ENCODE measurements at places on chromosomes 3 and 15.
A peak's percentile ranks its signal among the peaks of the same experiment; 100 is the strongest.

GRCh38 chr3:139933766-139934165 lies 1.2 kb upstream of the CLSTN2 start:
- no peak for DNase-seq

- DNase-seq = no peak
Observed at GRCh38 chr3:72665701-72666446, 182.4 kb downstream of the SHQ1 start.

- DNase-seq = no peak
Observed at GRCh38 chr3:65146179-65146578, 458.4 kb upstream of the ADAMTS9 start.

DNA sequence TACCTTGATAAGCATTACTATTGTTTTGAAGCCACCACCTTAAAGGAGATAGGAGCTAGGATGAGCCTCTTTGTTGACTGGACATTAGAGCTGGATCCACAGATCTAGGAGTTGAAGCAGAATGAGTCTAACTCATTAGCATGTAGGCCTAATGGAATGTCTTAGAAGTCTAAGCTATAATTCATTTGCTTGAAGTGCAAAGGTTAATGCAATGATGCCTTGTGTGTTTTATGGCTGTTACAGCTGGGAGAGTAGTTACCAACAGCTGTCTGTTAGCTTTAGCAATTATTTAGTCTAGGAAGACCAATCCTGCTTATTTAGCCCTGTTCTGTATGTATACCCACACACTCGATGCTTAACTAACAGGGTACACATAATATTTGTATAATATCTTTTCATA lies 419.3 kb downstream of the TUSC7 start:
- no peak for DNase-seq

- no peak for DNase-seq
Observed at GRCh38 chr3:158121295-158121694, 11.4 kb downstream of the RSRC1 start.

DNA sequence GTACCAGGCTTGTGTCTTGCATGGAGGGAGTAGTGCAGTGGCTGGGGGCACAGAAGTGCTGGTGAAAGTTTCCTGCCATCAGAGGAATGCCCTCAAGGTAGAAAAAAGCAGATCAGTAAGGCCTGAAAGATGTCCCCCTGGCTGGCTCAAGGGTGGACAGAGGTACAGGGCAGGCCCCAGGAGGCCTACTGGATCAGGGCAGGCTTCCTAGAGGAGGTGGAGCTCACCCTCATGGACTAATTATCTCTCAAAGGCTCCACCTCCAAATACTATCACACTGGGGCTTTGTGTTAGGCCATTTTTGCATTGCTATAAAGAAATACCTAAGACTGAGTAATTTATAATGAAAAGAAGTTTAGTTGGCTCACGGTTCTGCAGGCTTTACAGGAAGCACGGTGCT lies 7.8 kb downstream of the SPSB4 start:
- DNase-seq = no peak

GRCh38 chr3:66386011-66386924 lies 114.6 kb downstream of the LRIG1 start:
- DNase-seq = no peak

DNA sequence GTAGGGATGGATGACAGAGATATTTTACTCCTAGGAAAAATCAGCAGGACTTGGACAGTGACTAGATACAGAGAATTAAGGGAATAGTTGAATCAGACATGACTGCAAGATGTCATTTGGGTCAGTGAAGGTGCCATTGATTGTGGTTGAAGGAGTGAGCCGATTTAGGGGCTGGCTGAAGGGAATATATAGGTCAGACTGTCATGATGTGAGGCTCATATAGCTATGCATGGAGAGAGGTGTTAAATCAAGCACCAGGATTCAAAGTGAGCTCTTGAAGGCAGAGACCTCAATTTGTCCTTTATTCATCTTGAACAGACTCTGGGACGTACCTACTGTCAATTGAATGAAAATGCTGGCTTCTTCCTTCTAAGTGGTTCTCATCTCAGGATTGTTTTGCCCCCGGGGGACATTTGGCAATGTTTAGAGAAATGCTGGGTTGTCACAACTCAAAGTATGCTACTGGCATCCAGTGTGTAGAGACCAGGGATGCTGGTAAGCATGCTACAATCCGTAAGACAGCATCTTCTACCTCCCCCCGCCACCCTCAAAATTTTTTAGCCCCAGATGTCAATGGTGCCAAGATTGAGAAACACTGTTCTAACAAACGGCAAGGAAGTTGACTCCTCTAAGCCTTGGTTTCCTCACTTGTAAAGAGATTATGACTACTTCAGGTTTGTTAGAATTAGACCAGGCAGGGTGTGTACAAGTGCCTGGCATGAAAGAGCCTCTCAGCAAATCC lies 7.8 kb downstream of the ATP2C1 start:
- no peak for DNase-seq

DNA sequence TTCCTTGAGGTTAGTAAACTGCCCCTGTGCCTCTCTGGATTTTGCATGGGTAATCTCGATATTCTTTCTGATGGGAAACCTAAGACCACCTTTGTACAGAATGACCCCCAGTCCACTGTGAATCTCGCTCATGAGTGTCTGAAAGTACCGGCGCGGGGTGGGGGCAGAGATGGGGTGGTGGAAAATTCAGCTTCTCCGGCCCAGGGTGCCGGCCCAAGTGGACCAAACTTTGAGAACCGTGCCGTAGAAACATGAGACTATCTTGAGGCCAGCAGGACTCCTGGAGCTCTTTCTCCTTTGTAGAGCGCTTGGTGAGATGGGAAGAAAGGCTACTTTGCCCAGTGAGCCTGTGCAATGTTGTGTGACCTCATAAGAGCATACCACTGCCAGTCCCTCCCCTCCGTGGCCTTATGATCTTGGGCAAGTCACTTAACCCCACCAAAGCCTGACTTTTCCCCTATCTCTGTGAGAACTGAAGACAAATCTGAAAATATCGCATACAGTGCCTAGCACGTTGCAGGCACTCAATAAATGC lies 40.4 kb upstream of the VEPH1 start:
- DNase-seq = no peak

GRCh38 chr3:183854318-183855035 lies 29.1 kb upstream of the MAP6D1 start:
- DNase-seq = no peak

DNA sequence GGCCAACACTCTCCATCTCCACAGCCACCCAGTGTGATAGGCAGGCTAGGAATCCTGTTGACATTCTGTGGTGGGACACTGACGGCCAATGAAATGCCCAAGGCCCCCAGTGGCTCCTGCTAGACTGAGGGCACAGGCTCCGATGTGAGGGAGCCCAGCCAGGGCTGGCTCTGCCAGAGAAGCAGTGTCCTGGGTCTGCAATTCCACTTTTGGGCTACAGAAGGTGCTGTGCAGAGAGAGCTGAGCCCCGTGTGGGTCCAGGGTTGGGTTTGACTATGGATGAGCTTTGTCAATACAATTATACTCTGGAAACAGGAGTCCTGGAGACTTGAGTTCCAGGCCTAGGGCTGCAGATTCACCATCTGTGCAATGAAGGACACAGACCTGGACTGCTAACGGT lies 55.7 kb upstream of the TMEM115 start:
- DNase-seq = no peak

DNA sequence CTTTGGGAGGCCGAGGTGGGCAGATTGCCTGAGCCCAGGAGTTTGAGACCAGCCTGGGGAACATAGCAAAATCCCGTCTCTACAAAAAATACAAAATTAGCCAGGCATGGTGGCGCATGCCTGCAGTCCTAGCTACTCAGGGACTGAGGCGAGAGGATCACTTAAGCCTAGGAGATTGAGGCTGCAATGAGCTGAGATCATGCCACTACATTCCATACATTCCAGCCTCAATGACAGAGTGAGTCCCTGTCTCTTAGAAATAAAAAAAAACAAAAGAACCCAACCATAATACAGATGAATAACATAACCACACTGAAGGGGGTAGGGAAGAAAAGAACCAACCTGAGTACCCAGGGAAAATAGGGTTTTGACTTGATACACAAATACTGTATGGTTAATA lies 19.7 kb upstream of the CGNL1 start:
- DNase-seq = no peak

DNA sequence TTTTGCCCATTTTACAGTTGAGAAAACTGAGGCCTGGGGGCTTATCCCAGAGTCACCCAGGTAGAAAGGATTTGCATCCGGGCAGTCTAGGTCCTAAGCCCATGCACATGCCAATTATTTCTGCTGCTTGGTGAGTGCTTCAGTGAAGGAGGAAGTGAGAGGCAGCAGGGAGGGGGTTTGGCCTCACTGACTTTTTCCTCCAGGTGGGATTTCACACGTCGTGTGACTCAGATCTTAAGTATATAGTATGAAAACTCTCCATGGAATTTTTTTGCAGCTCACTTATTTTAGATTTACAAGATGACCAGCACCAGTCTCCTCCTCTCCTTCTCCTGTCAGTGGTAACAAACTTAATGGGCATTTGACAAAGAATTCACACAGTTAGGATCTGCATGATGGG lies 4.6 kb downstream of the ITGA11 start:
- DNase-seq = no peak

- no peak for DNase-seq
Observed at GRCh38 chr15:61541516-61541915, 312.4 kb upstream of the RORA start.

DNA sequence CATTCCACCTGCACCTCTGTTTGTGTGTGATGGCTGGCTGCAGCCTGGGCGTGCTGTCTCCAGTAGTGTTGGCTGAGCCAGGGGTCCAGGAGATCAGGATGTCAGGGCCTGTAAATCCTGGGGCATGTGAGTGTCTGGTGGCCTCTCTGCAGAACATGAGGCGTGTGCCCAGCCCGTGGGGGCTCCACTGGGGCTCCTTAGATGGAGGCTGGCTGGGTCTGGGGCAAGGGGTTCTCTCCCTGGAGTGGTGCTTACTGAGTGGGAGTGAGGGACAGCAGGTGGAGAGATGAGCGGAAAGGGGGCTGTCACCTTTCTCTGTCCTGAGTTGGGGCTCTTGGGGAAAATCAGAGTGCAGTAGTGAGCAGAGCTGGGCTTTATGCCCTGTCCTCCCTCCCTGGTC lies 152.2 kb downstream of the CHDH start:
- DNase-seq = no peak

GRCh38 chr15:63338170-63338569 lies 43.5 kb downstream of the CA12 start:
- peak; percentile 56 for DNase-seq

GRCh38 chr3:41346698-41347270 lies 147.5 kb downstream of the CTNNB1 start:
- no peak for DNase-seq

GRCh38 chr3:129608087-129608935 lies 1.8 kb upstream of the PLXND1 start:
- DNase-seq = peak; percentile 49

- no peak for DNase-seq
Observed at GRCh38 chr15:41873711-41874110, 20.1 kb downstream of the SPTBN5 start.

DNA sequence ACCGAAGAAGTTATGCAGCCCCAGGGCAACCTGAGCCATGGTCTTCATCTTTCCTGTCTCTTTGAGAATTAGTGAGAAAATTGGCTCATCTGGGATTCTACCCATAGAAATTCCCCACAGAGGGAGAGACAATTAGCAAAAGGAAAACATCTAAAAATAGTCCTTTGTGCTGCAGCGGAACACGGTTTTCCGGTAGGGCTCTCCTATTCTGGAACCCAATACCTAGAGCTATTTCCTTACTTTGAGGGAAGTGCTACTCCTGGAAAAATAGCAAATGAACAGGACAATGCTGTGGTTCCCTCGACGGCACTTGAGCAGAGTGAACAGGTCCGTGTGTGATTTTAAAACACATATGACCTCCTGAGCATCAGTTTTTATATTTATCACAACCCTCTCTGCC lies 210.5 kb downstream of the FGF12 start:
- no peak for DNase-seq

DNA sequence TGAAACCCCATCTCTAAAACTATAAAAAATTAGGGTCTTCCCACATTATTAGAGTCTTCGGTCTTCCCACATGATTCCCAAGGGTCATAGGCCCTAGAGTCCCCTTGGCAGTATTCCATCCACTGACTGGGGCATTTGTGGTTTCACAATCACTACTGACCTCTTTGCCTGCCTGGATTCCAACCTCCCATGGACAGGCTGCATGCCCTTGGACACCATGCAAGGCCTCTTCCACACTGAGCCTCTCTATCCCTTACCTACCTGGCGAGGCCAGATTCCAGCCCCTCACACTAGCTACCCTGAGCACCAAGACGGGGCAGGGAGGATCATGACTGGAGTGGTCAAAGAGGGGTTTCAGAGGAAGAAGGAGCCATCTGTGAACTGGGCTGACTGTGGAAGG lies 64.4 kb downstream of the SRGAP3 start:
- no peak for DNase-seq

- DNase-seq = no peak
Observed at GRCh38 chr3:134339331-134339730, 34.9 kb downstream of the AMOTL2 start.

DNA sequence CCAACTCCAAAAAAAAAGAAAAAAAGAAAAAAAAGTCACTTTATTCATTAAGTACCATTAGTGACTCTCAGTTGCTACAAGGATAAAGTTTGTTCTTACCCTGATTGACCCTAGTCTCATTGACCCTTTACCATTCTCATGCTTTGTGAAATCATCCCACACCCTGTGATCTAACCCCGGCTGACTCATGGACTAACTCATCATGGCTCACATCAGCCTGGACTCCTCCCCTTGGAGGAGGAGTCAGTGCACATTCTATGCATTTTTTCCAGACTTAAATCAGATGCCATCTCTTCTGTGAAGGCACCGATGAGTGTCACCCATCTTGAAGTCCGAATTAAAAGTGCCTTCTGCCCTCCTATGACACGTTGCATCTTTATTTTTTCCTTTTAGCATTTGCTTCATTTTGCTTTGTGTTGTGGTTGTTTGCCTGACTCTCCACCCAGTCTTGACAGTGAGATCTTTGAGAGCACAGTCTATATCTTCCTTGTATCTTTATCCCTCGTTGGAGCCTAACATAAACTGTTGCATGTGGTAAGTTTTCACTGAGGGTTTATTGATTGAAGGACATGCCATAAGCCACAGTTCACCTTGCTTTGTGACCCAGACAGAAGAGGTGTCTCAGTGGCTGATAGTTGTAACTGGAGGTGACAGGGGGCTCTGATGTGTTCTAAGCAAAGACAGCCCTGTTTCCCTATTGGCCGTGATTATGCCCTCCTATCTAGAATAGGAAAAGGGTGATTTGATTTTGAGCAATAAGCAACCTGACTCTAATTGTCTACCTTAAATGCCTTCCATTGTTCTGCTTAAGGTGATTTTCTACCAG lies 72.1 kb downstream of the IL1RAP start:
- peak; percentile 70 for DNase-seq

GRCh38 chr3:119751423-119751822 lies 30.5 kb upstream of the NR1I2 start:
- DNase-seq = no peak

- DNase-seq = no peak
Observed at GRCh38 chr3:41207355-41207754, 8.1 kb downstream of the CTNNB1 start.

DNA sequence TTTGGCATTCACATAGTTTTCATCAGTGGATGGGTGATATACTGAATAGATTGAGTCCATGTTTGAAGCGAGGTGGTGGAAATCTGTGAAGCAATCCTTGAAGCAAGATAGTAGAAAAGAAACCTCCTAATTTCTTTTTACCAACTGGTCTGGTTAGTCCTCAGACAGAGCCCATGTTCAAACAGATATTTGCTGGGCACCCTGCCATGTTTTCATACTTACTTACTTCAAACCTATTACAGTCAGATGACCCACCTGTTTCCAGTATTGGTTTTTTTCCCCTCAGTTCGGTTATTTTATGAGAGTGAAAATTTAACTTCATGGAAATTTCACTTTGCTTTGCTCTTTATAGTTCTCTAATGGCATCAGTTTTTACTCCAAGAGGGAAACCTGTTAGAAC lies 23.7 kb downstream of the EXOSC7 start:
- no peak for DNase-seq

GRCh38 chr3:141793476-141794260 lies 30.5 kb downstream of the GRK7 start:
- DNase-seq = no peak
